ENCODE measurements at places on chromosomes 3 and 15. TPM values are rescaled to one million over a fixed set of nuclear protein-coding genes. Genes with fewer than 3 reads are reported as not detected.

ZCWPW2 gene
- total RNA-seq = 0.99 TPM

TEX9 gene
- 4.2 TPM for total RNA-seq

EIF2B5 gene
- 36.0 TPM for total RNA-seq

FAM81A gene
- total RNA-seq = 0.25 TPM

CKMT1A gene
- not detected for total RNA-seq
